ENCODE measurements at places on chromosomes 5 and 9.
A peak's percentile ranks its signal among the peaks of the same experiment; 100 is the strongest.

- no peak for DNase-seq
These were observed 143.0 kb downstream of the RXRA start for GRCh38 chr9:134469041-134469875.

DNA sequence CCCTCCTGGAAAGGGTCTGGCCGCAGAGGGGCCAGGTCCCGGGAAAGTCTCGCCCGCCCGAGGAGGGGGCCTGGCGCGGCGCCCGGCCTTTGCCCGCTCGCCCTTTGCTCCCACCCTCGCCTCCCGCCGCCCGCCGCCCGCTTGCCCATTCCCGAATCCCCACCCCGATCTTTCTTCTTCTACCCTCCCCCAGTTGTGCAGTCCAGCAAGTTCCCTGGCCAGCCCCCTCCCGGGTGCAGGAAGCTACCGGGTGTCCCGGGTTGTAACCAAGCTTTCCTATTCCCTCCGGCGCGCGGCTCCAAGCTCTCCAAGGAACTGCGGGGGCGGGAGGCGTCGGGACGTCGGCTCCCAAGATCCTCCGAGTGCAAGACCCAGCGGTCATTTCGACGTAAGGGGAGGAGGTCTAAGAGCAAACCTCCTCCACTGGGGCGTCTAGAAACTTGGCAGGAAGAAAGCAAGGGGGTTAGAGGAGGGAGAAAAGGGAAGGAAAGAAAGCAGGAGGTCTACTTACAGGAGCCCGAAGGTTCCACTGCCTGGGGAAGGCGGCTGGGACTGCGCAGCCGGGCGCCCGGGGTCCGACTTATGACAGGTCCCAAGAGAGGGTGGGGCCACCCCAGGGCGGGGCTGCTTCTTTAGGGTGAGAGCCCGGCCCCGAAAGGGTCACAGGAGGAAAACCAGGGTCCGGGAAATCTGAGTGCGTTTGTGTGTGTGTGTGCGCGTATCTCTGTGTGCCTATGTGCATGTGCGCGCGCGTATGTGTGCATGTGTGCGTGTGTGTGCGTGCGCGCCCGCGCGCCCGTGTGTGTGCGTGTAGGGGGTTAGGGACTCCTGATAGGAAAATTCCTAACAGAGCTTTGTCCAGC lies at the start of gene PTGR1:
Gene PTGR1 (minus strand): TSS at position 556 of the 863 bp plus-strand sequence. CDS start 2,225 bp downstream, outside the sequence.
- DNase-seq = peak; percentile 14

DNA sequence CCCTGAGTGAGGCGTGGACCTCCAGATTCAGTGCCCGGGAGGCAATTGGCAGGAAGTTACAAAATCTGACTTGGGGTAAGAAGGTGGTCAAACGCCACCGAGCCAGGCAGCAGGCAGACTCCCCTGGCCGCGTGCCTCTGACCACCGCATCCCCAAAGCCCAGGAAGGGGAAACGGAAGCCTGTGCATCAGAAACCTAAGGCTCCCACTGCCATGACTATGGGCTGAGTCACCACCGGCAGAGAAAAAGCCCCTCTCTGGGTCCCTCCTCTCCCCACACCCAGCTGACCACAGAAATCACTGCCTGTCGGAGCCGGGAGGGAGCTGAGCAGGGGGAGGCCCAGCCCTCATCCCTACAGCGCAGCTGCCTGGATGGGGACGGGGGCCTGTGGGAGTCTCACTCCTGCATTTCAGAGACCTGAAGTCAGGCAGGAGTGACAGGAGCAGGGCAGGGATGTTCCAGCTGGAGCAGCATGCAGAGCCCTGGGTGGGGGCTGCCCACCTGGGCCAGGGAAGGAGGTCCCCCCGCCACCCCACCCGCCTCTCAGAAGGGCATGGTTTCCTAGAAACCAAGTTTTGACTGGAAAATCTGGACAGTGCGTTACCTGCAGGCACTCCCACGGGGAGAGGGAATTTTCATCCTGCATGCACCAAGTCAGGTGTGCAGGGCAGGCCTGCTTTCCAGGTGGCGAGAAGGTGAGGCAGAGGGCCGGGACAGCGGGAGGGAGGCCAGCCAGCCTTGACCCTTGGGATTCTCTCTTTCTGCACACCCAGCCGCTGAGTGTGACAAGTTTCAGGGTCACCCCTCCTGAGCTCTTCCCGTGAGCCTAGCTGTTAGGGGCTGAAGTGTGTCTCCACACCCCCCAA lies 68.2 kb downstream of the LRSAM1 start:
- DNase-seq = peak; percentile 98

DNA sequence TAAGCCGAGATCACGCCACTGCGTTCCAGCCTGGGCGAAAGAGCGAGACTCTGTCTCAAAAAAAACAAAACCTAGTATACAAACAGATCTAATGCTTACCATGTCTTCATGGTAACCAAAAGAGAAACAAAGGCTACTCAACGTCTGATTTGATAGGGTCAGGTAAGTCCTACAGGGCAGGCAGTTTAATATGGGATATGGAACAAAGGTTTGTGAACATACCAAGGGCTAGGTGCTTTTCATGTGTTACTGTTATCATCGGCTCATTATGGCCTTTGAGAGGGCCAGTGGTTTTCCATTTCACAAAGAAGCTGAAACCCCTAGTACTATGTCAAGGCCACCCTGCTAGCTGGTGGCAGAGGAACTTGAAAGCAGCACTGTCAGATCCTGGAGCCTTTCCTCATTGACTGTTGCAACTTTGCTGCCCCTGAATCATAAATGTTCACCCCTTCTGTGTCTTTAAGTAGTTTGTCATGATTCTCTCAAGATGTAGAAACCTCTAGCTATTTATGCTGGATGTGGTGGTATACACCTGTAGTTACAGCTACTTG lies 5.1 kb downstream of the IQGAP2 start:
- peak; percentile 71 for DNase-seq

- DNase-seq = peak; percentile 10
These were observed 313.2 kb downstream of the SLIT3 start for GRCh38 chr5:168987543-168988300.

GRCh38 chr5:77232574-77233358 lies 22.3 kb downstream of the PDE8B start:
- DNase-seq = peak; percentile 81

DNA sequence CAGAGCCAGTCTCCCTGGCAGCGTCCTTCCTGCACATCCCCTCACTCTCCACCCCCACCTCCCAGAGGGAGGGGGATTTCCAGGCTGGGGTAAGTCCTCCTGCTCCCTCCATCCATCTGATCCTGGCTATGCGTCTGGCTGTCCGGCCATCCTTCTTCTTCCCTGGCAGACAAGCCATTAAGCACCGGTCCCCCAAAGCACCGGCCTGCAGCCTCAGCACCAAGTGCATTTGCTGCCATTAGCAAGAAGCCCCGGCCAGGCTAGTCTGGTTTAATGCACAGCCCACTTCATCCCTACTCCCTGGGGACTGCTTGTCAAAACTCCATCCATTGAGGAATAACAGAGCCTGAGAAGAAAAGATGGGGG lies 208.7 kb upstream of the IER5L start:
- no peak for DNase-seq

- DNase-seq = no peak
These were observed 202.2 kb downstream of the GABBR2 start for GRCh38 chr9:98506422-98507054.

GRCh38 chr9:2087500-2088313 lies 72.6 kb downstream of the SMARCA2 start:
- DNase-seq = peak; percentile 4

DNA sequence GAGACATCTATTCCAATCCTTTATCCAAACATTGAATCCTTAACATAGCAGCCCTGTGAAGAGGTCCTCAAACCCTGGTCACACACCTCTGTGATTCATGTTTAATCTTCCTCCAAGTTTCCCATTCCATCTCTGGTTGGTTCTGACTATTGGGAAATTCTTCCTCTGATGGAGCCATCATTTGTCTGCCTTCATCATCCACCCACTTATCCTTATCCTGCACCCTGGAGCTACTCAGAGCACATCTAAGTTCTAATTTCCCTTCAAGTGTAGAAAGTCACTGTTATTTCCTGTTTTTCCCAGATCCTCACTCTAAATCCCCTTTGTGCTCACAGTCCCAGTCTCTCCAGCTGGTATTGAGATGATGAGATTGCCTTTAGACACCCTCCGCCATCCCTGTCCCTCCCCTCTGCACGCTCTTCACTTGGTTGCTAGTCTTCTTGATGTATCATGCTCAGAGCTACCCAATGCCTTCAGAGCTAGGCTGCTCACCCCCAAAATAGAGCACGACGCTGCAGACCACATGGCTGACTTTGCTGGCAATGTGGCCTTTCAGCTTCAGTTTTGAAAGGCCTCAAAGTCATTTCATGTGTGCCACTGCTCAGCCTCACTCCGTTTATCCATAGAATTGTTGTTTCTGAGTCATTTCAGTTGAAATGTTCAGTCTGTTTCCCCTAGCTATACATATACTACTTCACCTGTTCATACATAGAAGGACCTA lies 154.3 kb downstream of the PALM2AKAP2 start:
- no peak for DNase-seq

GRCh38 chr9:78997296-78997695 lies 574.5 kb upstream of the TLE4 start:
- no peak for DNase-seq

DNA sequence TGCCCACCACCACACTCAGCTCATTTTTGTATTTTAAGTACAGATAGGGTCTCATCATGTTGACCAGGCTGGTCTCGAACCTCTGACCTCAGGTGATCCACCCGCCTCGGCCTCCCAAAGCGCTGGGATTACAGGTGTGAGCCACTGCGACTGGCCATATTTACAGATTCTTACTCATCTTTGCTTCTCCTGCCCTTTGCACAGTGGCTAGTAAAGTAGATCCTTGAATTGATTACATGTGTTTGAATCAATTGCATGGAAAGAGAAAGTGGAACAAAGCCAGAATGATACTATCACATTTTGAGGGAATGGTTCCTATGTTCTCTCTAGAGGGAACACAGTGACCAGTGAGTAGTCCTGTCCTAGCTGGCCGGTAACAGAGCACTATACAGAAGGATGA lies 15.4 kb downstream of the KLF4 start:
- no peak for DNase-seq

GRCh38 chr5:64865662-64866061 lies 96.9 kb downstream of the CWC27 start:
- no peak for DNase-seq

GRCh38 chr9:5608298-5609225 lies 20.3 kb upstream of the RIC1 start:
- DNase-seq = no peak

GRCh38 chr9:137267933-137268355 lies 9.6 kb upstream of the TOR4A start:
- DNase-seq = peak; percentile 19

GRCh38 chr9:73807952-73808351 lies 656.3 kb downstream of the ANXA1 start:
- no peak for DNase-seq

DNA sequence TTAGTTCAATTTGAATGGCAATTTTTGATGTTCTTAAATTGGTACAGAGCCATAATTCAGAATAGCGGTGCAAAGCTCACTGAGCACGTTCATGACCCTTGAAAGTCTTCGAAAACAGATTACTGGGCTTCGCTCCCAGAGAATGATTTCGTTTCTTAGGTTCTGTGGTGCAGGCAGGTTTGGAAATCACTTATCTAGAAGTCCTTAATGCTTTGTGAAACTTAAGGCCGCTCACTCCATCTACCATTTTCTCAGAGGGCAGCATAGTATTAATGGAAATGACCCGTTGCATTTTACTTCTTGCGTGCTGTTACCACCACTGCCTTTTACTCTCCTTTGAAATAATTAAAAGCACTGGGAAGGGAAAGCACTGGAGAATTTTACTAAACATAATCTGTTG lies 2.9 kb upstream of the MAT2B start:
- DNase-seq = no peak

- DNase-seq = no peak
These were observed 274.4 kb downstream of the HINT1 start for GRCh38 chr5:130890610-130891009.

GRCh38 chr5:107487056-107487542 lies 183.6 kb downstream of the EFNA5 start:
- DNase-seq = peak; percentile 43

GRCh38 chr9:123069010-123069481 lies 35.6 kb downstream of the GPR21 start:
- no peak for DNase-seq

- no peak for DNase-seq
These were observed 36.5 kb downstream of the LPCAT1 start for GRCh38 chr5:1487079-1487764.

GRCh38 chr5:113225259-113225658 lies 209.5 kb downstream of the TSSK1B start:
- no peak for DNase-seq

DNA sequence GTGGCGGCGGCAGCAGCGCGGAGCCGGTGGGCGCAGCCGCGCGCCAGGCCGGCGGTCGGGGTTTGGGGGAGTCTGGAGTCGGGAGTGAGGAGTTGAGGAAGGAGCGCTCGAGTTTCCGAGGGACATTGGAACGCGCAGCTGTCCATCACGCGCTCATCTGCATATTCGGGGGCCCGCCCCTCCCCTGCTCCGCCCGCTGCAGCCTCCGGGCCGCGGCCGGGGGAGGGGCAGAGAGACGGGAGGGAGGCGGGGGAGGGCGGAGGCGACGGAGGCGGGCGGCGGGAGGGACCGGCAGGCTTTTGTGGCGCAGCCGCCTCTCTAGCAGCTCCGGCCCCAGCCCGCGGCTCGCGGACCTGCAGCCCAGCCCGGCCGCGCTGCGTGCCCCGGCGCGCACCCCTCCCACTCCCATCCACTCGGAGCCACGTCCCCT lies at the start of gene IRX2:
Gene IRX2 (minus strand): TSS at position 86 of the 430 bp plus-strand sequence. CDS start 264 bp downstream, outside the sequence.
- no peak for DNase-seq

DNA sequence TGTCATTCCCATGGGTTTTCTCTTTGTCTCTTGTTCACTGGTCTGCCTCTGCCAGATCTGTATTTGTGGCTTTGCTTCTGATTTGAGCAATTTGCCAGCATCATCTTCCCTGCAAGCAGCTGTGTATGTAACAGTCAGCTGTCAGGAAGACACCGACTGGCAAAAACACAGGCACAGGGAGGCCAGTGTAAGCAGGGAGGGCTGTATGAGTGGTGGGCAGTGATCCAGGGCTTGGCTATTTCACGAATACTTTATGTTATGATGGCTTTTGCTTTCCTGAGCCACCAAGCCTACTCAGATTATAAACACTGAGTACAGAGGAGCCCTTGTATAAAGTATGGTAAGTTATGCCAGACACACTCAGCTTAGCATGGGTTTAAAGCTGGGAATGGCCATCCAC lies 11.6 kb downstream of the BNIP1 start:
- no peak for DNase-seq

DNA sequence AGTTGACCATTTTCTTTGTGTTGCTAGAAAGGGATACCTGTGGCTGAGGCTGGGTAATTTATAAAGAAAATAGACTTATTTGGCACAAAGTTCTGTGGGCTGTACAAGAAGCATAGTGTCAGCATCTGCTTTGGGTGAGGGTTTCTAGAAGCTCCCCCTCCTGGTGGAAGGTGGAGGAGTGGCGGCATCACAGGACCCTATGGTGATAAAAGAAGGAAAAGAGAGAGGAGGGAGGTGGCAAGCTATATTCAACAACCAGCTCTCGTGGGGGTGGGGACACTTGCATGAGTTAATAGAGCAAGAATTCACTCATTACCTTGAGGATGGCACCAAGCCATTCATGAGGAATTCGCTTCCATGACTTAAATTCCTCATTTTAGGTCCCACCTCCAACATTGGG lies 2041.4 kb upstream of the CDH9 start:
- no peak for DNase-seq

DNA sequence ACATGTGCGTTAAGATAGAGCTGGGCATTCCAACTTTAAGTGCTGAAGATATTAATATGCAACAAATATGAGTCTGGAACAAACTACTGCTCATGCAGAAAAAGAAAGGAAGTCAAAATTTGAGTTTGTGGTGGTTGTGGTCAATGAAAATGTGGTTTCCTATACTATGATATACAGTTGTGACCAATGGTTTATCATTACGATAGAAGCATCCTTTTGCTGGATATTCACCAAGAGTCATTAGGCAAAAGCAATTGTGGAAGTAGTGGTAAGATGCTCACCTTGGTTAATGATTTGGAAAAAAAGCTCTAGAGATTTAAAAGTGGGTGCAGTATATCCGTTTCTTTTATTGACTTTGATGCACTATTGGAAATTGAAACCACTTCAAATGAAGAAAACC lies 1007.0 kb downstream of the NR2F1-AS1 start:
- no peak for DNase-seq

Measured in CD14-positive monocyte (primary cell).